ENCODE measurements at places on chromosomes 1 and 21.

GRCh38 chr1:232806186-232806510 is 932 bp downstream of the MAP10 start:
- no peak for DNase-seq

GRCh38 chr1:178488393-178488792 is 8.4 kb downstream of the CLEC20A start:
- DNase-seq = no peak

- no peak for DNase-seq
These were observed 550 bp upstream of the SYT11 start for GRCh38 chr1:155858800-155859233.

DNA sequence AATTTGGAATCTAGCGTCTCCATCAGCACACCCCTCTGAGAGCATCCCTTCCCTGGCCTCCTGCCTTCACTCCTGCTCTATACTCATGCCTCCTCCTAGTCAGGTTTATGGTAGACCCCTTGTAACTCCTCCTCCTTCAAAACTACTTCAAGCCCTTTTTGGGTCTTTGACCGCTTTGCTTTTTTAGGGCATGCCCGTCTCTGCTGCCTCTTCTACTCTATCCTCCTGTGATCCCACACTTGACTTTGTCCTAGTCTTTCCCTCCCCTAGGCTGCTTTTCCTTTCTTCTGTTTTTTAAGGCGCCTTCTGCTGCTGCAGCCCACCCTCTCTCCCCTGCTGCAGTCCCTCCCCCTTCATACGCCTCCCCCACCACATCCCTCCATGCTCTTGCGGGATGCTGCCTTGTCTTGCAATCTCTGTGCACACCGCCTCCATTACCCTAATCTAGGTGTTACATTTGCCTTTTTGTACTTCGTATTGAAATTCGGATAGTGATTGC is 1.5 kb downstream of the SNX27 start:
- no peak for DNase-seq

GRCh38 chr1:225941187-225941941 is at the start of gene LEFTY2:
TSS of gene LEFTY2 (minus strand) at chr1:225941220. CDS start at chr1:225941140, 80 bp downstream.
- DNase-seq = no peak

DNA sequence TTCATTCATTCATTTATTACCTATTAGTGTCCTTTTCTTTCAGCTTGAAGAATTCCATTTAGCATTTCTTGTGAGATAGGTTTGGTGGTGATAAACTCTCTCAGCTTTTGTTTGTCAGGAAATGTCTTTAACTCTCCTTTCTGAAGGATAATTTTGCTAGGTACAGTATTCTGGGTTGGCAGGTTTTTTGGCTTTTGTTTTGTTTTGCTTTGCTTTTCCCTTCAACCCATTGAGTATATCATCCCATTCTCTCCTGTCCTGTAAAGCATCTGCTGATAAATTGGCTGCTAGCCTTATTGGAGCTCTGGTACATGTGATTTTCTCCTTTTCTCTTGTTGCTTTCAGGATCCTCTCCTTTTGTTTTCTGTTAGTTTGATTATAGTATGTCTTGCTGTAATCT is 47.0 kb upstream of the RGS4 start:
- no peak for DNase-seq

- no peak for DNase-seq
These were observed 184.9 kb upstream of the DPT start for GRCh38 chr1:168913711-168914463.

GRCh38 chr1:220917535-220918209 is 38.4 kb downstream of the HLX start:
- DNase-seq = no peak

- peak; percentile 80 for DNase-seq
These were observed 105.7 kb upstream of the TLR5 start for GRCh38 chr1:223248770-223249140.

- no peak for DNase-seq
These were observed 24.9 kb downstream of the KIF26B start for GRCh38 chr1:245179706-245180105.

GRCh38 chr1:94496076-94496755 is 45.3 kb downstream of the F3 start:
- no peak for DNase-seq

- DNase-seq = no peak
These were observed 26.3 kb upstream of the TMEM54 start for GRCh38 chr1:32927441-32927840.

- DNase-seq = no peak
These were observed 12.8 kb downstream of the BRWD1 start for GRCh38 chr21:39300587-39300986.
